Frontal cortex (tissue), 4 donors: ENCODE measurements at places on chromosomes 6 and 20. TPM values are rescaled to one million over a fixed set of nuclear protein-coding genes. Genes with fewer than 3 reads are reported as not detected.
A peak's percentile ranks its signal among the peaks of the same experiment; 100 is the strongest.

The CCN6 gene
- not detected for total RNA-seq

The BTNL2 gene
- not detected for total RNA-seq

The NOX3 gene
- total RNA-seq: not detected

The GDAP1L1 gene
- total RNA-seq: 131 TPM

The TRIM38 gene
- 0.41 TPM for total RNA-seq

- no peak for DNase-seq
Measured at GRCh38 chr20:45971425-45971674, 653 bp downstream of the ZNF335 start.

DNA sequence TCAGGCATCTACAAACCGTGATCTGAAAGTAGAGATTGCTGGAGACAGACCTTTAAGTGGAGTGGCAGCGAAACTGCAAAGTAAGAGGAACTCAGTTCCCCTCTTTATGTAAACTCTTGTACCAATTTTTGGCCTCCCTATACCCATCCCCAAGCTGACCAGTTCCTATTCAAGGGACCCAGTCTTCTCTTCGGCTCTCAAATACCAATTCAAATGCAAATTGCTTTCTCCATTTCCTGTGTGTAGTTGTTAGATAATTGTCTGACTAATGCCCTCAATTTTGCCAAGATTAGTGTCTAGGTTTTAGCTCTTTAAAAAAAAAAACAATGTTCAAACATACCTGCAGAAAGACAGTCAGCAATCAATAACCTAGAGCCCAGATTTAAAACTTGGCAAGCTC, 150.9 kb downstream of the EYA4 start:
- no peak for DNase-seq

GRCh38 chr6:42599558-42599957, 35.7 kb downstream of the UBR2 start:
- DNase-seq: no peak

DNA sequence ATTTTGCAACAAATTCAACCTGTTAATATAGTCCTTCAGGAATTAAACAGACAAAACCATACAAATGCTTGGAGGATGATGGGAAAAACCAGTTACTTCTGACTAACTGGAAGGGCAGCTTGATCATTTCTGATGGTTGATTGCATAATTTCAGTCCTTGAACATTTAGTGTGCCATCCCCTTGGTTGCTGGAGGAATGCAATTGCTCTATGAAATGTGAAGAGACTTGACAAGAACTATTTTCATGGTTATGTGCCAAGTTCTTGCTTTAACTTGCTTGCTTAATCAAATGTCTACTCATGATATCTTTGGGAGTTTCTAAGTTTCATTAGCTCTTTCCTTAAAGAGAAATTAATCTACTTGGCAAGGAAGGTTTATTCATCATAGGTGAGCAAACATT, 45.2 kb downstream of the ANKEF1 start:
- no peak for DNase-seq

GRCh38 chr6:4210629-4211419, 75.4 kb upstream of the ECI2 start:
- no peak for DNase-seq

DNA sequence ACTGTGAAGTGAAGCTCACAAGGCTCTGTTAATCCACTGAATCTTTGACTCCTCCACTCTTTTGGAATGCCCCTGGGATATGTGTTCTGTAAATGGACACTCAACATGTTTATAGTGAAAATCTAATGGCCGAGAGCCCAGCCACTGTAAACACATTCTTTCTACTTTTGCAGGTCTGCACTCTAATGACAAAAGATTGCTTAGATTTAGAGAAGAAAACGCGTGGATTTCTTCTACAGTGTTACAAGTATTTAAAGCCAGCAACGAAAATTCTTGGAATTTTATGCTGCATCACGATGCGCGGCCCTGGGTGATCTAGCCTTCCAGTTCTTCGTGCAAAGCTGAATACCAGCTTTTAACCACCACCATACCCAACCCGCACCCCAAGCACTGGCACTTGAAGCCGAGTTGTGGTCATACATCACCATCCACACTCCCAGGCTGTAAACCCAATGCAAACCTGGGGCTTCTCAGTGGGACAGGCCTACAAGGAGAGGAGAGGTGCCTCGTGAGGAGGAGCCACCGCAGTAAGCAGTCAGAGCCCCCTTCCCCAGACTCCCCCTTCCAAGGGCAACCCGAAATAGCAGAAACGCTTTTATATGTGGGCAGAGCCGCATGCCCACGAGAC, 3.7 kb upstream of the FOXO3 start:
- DNase-seq: no peak

DNA sequence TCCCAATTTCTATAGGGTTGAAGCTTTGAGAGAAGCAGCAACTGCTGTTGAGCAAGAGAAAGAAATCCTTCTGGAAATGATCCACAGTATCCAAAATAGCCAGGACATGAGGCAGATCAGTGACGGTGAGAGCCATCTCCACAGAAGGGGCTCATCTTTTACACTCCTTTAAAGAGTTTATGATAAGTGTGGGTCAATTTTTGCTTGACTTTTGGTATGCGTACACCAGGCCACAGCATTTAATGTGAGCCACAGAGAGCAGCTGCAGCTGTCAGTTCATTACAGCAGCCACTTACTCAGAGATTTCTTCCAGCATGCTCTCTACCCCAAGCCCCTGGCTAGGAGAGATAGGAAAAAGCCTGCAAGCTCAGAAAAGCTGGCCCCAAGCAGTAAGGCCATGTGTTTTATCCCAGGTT, 9.9 kb downstream of the BAG2 start:
- no peak for DNase-seq

GRCh38 chr6:56750686-56751085, 108.0 kb upstream of the DST start:
- DNase-seq: no peak

GRCh38 chr6:156779206-156780094, 2.3 kb downstream of the ARID1B start:
- DNase-seq: peak; percentile 67
